ENCODE measurements at places on chromosomes 13 and 19. TPM values are rescaled to one million over a fixed set of nuclear protein-coding genes. Genes with fewer than 3 reads are reported as not detected.

- DNase-seq, result peak; percentile 30
These were observed 21.4 kb downstream of the SIGLECL1 start for GRCh38 chr19:51272183-51272810.

DNA sequence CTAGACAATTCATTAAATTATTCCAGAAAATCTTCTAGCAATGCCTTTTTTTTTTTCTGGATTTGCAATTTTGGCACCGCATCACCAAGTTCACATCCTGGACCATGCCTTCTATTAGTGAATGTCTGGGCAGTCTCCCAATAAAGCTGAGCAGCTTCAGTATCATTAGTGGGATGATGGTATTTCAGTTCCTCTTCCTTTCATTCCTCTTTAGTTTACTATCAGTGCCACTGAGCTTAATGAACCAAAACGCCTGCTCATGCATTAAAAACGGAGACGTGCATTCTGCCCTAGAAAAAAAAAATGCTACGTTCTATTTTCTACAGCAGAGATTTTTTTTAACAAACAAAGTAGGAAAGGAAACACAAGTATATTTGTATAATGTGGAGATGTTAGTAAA lies 343.0 kb downstream of the PCDH9 start:
- DNase-seq, result peak; percentile 72

GRCh38 chr13:94753327-94753726 lies 41.0 kb upstream of the SOX21 start:
- no peak for DNase-seq

DNA sequence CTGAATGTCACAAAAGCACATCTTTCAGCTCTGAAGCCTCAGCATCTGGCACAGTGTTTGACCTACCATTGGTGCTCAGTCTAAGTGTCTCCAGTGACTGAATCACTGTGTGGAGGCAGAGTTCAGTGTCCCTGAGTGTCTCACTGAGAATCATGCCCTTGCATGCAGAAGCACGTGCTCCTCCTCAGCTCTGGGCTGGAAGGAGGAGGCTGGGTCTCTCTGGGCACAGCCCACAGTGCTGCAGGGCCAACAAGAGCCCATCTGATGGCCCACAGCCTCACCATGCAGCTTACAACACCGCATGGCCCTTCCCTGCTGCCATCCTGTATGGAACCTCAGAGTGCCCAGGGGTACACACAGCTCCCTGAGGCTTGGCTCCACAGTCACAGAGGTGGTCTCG lies 86.1 kb downstream of the TEX26 start:
- no peak for DNase-seq

The LAIR1 gene
- not detected for total RNA-seq

The LILRA2 gene
- not detected for total RNA-seq
